Adipose tissue (tissue), 3 donors: ENCODE measurements at places on chromosomes 13 and 19. TPM values are rescaled to one million over a fixed set of nuclear protein-coding genes. Genes with fewer than 3 reads are reported as not detected.

Gene GRIN3B
- polyA plus RNA-seq, result 0.01 TPM

Gene CYP2A6
- polyA plus RNA-seq, result 0.42 TPM

Gene CD37
- 10.6 TPM for polyA plus RNA-seq

Gene CEACAM3
- polyA plus RNA-seq, result 1.5 TPM
